ENCODE measurements at places on chromosomes 2 and 18. TPM values are rescaled to one million over a fixed set of nuclear protein-coding genes. Genes with fewer than 3 reads are reported as not detected.

The NYAP2 gene
- total RNA-seq: not detected

The IL36A gene
- not detected for total RNA-seq

The LTBP1 gene
- 0.50 TPM for total RNA-seq

The PROC gene
- total RNA-seq: not detected

The LCLAT1 gene
- 46.6 TPM for total RNA-seq

The NR4A2 gene
- total RNA-seq: 27.5 TPM

The MRPL53 gene
- 65.7 TPM for total RNA-seq

The LYG1 gene
- 0.83 TPM for total RNA-seq

The STPG4 gene
- not detected for total RNA-seq

The ITGB6 gene
- total RNA-seq: not detected

The ZNF519 gene
- total RNA-seq: 25.0 TPM

The SMAD7 gene
- 14.9 TPM for total RNA-seq

The GFPT1 gene
- total RNA-seq: 46.3 TPM

The HOXD3 gene
- total RNA-seq: not detected

The DGUOK gene
- total RNA-seq: 110 TPM

The UGT1A8 gene
- total RNA-seq: not detected

The CMPK2 gene
- 10.6 TPM for total RNA-seq

The STRN gene
- total RNA-seq: 41.7 TPM

The TRIM43 gene
- not detected for total RNA-seq

The SAP130 gene
- total RNA-seq: 32.7 TPM

The CXCR1 gene
- total RNA-seq: not detected

The GALNT13 gene
- total RNA-seq: not detected

The TSHZ1 gene
- total RNA-seq: 18.1 TPM

The FAM161A gene
- 9.1 TPM for total RNA-seq

The SERPINB2 gene
- not detected for total RNA-seq

The GPAT2 gene
- 11.1 TPM for total RNA-seq

The KCNK3 gene
- total RNA-seq: not detected

The LOXHD1 gene
- 0.05 TPM for total RNA-seq

The SPAG16 gene
- 8.2 TPM for total RNA-seq

The SLC1A4 gene
- total RNA-seq: 41.6 TPM

The EML6 gene
- 2.0 TPM for total RNA-seq

The CAPN14 gene
- 0.65 TPM for total RNA-seq

The BOLL gene
- not detected for total RNA-seq

The SERPINB4 gene
- not detected for total RNA-seq

The HJURP gene
- 93.5 TPM for total RNA-seq

The SFT2D3 gene
- 3.7 TPM for total RNA-seq

The PLCD4 gene
- 0.35 TPM for total RNA-seq

The SF3B6 gene
- 110 TPM for total RNA-seq

The BMP10 gene
- total RNA-seq: not detected
